ENCODE measurements at places on chromosomes 5 and 9.

DNA sequence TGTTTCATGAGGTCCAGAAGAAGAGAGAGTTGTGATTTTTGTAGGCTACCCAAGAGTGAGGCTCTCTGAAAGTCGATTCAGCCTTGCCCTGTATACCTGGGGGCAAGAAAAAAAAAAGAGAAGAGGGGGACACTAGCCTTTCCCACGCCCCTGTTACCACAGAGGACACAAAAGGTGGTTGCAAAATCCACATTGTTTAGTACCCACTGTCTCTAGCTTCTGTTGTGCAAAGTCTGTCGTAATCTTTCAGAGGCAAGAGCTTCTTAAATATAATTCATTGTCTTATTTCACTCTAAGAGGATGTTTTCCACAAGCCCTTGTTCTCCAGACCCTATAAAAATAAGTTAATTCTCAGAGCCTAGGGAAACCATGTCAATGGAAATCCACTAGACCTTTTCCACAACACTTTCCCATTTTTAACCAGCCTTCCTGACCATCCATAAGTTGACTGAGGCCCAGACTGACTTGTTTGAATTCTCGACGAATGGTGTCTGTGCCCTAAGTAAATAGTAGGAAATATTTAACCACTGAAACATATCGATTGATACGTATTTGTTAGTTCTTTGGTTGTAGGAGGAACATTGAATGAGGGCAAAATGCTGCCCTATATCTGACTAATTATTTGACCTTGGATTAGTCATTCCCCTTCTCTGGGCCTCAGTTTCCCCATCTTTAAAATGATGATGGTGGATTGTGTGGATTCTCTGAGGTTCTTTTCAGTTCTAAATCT, 182.7 kb downstream of the PAPPA start:
- DNase-seq, result no peak

DNA sequence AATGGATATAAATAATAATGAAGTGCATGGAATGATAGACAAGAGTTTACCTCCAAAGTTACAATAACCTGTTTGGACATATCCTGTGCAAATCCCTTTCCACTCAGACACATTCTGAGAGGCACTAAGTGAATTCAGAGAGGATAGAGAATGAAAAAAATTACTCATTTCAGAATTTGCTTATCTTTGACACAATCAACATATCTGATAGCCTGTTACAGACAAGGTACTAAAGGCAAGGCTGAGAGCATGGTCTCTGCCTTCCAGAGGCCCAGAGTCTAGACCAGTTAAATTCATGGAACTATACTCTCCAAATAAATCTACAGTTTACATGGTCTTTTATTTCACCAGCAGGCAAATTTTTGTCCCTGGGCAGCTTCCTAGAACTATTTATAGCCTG, 371.8 kb upstream of the PTGER4 start:
- no peak for DNase-seq

- DNase-seq, result no peak
These were observed 18.3 kb upstream of the GLIPR2 start for GRCh38 chr9:36118201-36118600.

DNA sequence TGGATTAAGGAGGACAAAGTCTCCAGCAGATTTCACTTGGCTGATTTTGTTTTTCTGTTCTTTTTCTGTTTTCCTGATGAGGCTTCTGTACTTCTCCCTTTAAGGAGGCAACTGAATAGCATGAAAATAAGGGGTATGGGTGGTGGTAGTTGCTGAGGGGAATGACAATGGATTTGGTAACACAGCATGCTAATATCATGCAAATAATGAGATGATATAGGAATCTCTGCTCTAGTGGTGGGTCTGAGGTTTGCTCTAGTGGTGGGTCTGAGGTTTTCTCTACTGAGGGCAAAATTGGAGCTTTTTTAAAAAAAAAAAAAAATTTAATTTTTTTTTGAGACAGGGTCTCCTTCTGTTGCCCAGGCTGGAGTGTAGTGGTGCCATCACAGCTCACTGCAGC, 139.7 kb downstream of the C9orf152 start:
- DNase-seq, result no peak

DNA sequence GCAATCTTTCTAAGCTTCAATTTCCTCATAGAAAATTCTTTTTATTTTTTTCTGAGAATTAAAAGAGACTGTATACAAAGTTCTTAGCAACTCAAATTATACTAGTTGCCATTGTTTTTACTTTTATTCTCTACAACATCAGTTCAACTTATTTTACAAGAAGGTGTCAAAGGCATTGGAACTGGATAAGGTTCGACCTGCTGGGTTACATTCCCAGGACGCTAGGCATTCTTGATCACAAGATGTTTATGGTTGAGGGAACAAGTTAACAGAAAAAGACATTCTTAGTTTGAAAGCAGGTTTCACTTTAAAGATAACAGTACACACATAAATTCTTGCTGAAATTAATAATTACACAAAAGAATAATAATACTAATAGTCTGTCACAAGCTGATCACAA, 163.5 kb upstream of the SNX2 start:
- DNase-seq, result no peak
